Activated CD4-positive, alpha-beta T cell treated with anti-CD3 and anti-CD28 coated beads, Interleukin-2, amount 10 ng/mL, durations not matched to agents 7 days and 5 days (primary cell): ENCODE measurements at places on chromosomes 13 and 19.

GRCh38 chr19:10617409-10618121 is 7.8 kb upstream of the SLC44A2 start:
- DNase-seq, result no peak

- no peak for DNase-seq
Measured at GRCh38 chr13:32124743-32125142, 93.2 kb downstream of the FRY start.

- DNase-seq, result peak; percentile 32
Measured at GRCh38 chr19:54707962-54708361, 16.3 kb upstream of the KIR3DL3 start.

- DNase-seq, result no peak
Measured at GRCh38 chr19:46404753-46405468, 8.5 kb downstream of the CCDC8 start.
